Right renal cortex interstitium (tissue), 3 donors: ENCODE measurements at places on chromosomes 2 and 18. TPM values are rescaled to one million over a fixed set of nuclear protein-coding genes. Genes with fewer than 3 reads are reported as not detected.

CASP10 gene
- polyA plus RNA-seq: 7.2 TPM

NEU2 gene
- polyA plus RNA-seq: not detected

GRB14 gene
- polyA plus RNA-seq: 53.0 TPM

PKDCC gene
- 341 TPM for polyA plus RNA-seq

MOGAT1 gene
- not detected for polyA plus RNA-seq

AMER3 gene
- polyA plus RNA-seq: 0.01 TPM

GPR45 gene
- polyA plus RNA-seq: 0.12 TPM

DUSP19 gene
- polyA plus RNA-seq: 5.9 TPM

CNGA3 gene
- polyA plus RNA-seq: not detected

FER1L5 gene
- polyA plus RNA-seq: 0.74 TPM

FSHR gene
- not detected for polyA plus RNA-seq

REG1B gene
- not detected for polyA plus RNA-seq

TXNDC2 gene
- polyA plus RNA-seq: not detected

ARHGEF4 gene
- polyA plus RNA-seq: 6.5 TPM

STAMBP gene
- 64.2 TPM for polyA plus RNA-seq

PLCD4 gene
- polyA plus RNA-seq: 8.8 TPM

MEMO1 gene
- 35.4 TPM for polyA plus RNA-seq

MAIP1 gene
- polyA plus RNA-seq: 40.4 TPM

FAM161A gene
- polyA plus RNA-seq: 16.7 TPM

GKN2 gene
- not detected for polyA plus RNA-seq

CLEC4F gene
- not detected for polyA plus RNA-seq

PCARE gene
- 0.43 TPM for polyA plus RNA-seq
